ENCODE measurements at places on chromosomes 4 and X.
A peak's percentile ranks its signal among the peaks of the same experiment; 100 is the strongest.

DNA sequence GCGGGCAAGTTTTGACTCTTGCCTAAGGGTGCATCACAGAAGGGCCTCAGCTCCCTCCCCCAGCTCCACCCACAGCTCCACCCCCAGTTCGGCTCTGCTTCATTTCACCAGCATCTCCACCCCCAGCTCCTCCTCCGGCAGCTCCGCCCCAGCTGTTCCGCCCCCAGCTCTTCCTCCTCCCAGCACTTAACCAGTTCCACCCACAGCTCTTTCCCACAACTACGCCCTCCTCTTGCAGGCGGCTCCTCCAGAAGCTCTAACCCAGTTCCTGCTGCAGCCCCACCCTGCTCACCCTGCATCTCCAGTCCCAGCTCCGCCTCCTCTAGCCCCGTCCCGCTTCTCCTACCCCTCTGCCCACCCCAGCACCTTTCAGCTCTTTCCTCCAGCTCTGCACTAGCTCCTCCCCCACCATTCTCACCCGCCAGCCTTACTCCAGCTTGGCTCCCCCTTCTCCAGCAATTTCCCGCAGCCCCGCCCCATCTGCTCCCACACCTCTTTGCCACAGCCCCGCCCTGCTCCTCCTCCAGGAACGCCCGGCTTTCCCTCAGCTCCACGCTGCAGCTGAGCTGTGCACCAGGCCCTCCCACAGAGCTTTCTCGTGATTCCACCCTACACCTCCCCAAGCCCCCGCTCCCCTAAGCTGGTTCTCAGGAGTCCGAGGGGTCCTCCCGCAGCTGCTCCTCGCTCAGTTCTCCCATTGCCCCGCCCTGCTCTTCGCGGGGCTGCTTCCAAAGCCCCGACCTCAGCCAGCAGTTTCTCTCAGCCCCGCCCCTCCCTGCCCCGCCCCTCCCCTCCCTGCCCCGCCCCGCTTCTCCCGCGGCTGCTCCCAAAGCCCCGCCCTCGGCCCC lies 1.3 kb upstream of the EOLA1 start:
- DNase-seq = peak; percentile 70

- DNase-seq = no peak
Observed at GRCh38 chr4:129822701-129823100, 726.7 kb downstream of the C4orf33 start.

- no peak for DNase-seq
Observed at GRCh38 chr4:167606551-167606950, 372.3 kb upstream of the SPOCK3 start.

- DNase-seq = no peak
Observed at GRCh38 chr4:84944947-84945346, 21.5 kb downstream of the WDFY3 start.

DNA sequence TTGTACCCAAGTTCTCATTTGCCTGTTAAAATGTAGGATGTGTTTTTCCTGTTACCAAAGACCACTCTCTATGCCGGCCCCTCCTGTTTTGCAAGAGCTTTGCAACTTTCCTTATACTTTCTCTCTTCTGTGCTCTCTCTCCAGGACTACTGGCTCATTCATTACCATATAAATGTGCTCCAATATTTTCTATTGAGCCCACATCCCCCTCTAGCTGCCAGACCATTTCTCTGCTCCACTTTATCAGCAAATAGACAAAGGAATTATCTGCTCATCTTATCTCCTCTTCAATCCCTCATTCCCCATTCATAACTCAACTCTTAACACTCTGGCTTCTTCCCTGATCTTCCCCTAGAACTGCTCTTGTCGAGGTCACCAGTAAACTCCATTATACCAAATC lies 33.6 kb downstream of the RPGR start:
- DNase-seq = no peak

DNA sequence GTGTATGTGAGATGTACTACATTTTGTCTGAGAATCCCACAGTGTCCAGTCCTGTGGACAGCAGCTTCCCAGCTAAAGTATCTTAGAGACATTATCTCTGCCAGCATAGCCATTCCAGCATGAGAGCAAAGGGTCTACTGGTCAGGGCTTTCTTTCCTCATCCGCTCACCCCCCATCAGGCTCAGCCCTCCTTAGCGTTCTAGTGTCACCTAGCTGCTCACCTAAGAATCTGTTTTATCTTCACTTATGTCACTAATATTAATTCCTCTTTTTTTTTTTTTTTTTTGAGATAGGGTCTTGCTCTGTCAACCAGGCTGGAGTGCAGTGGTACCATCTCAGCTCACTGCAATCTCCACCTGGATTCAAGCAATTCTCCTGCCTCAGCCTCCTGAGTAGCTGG lies 15.6 kb downstream of the RUFY3 start:
- no peak for DNase-seq

- no peak for DNase-seq
Observed at GRCh38 chr4:12911750-12912358, 572.3 kb downstream of the RAB28 start.

DNA sequence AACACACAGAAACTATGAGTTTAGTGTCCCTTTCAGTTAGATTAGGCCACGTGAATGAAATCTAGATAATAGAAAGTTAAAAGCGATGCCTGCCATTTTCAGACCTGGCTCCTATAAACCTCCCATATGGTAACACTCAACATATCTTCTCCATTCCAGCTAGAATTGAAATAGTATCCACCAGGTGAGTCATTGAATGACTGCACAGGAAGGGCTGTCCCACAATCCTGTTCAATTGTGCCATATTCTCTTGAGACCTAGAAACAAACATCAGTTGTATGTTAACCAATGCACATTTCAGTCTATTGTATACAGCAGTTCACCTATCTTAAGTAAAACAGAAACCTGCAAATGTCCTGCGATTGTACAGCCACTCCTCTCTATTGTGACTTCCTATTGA lies 659.3 kb upstream of the SLIT2 start:
- DNase-seq = no peak

DNA sequence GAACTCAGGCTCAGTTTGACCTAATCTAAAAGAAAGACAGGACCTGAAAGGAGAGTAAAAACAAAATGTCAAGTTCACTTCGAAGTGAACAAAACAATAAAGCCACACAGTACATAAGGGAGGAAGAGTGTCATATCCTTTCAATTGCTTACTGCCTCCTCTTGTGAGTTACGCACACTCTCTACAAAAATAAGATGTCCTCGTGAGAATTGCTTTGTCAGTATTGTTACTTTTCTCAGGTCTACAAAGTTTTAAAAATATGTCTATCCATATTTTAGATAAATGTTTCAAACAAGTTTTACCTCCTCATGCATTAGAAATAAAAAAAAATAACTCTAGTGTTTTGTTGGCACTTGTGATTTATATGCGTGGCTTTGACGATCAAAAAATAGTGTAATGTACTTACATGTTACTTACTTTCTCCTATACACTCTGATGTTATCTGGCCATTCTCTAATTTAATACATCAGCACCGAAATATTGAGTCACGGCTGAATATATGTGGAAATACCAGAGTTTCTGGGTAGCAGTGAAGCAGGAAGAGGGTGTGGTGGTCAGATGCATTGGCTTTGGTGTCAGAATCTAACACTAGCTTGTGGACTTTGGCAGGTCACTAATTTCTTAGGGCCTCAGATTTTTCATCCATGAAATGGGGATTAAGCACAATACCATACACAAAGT lies 8.1 kb upstream of the MRPL1 start:
- DNase-seq = no peak

DNA sequence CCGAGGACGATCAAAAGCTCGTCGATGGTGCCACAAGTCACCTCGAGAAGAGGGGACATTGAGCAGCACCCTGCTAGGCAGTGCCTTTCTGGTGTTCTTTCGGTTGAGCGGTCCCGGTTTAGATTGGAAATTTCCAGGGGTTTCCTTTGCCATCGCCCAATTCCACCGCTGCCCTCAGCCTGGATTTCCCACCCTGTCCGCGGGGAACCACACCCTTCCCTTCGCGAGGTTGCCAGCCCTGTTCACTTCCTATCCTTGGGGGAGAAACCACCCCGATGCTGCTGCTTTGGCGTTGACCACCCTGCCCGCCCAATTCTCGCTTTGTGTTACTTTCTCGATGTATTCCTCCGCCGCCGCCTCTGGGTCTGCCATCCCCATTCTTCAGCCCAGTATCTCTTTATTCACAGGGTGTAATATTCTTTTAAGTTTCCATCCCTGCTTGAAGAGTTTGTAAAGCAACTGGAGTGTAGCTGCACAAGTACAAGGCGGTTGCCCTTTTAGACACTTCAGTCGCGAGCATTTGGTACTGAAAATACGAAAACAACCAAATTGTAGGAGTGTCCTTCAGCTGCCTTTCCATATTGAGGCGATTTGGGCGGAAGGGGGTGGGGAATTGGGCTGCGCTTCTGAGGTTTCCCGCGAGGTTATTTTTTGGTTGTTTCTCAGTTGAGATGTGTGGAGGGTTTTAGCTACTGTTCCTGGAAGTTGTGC lies 1.1 kb downstream of the OGT start:
- peak; percentile 29 for DNase-seq

DNA sequence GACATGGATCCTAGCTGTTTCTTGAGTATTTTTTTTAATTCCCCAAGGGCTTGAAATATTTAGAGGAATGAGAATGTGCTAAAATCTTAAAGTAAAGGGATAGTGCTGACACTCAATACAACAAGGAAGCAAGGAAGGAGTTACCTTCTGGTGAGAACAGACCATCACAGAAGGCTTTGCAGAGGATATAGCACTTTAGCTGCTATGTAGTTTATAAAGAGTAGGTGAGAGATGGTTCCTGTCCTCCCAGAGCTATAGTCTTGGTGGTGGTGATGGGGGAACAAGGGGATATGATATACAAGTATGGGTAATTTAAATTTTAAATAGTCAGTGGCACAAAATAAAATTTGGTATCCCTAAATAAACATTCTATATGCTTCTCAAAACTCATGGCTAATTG lies 47.6 kb downstream of the MTHFD2L start:
- DNase-seq = no peak

- no peak for DNase-seq
Observed at GRCh38 chr4:68368691-68369131, 18.8 kb upstream of the YTHDC1 start.

DNA sequence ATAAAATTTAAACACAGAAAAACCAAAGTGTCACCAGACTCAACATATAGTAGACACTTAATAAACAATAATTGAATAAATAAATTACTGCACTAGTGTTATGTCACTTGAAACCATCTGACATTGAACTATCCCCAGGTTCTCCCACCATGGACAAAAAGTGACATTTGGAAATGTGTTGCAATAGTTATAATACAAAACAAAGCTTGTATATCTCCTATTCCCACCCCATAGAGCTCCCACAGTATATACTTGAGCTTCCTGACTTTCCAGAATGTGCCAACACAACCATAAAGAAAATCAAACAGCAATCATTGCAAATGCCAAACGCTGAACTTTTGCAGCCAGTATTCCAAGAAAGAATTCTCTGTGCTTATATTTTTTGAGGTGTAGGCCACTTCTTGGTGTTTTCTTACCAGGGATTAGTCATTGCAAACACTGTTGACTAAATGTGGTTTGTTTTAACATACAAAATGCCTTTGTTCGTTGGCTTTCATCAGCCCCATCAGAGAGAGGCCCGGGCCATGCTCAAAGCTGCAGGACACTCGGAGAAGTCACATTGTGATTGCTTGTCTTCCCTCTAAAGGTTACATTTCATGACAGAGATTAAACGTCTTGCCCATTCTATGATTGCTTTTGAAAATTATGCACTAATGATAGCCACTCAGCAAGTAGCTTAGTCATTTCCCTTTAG lies 33.8 kb downstream of the PPARGC1A start:
- no peak for DNase-seq

- no peak for DNase-seq
Observed at GRCh38 chrX:40418146-40418812, 162.5 kb upstream of the ATP6AP2 start.

- no peak for DNase-seq
Observed at GRCh38 chrX:8201896-8202331, 30.8 kb upstream of the VCX2 start.

DNA sequence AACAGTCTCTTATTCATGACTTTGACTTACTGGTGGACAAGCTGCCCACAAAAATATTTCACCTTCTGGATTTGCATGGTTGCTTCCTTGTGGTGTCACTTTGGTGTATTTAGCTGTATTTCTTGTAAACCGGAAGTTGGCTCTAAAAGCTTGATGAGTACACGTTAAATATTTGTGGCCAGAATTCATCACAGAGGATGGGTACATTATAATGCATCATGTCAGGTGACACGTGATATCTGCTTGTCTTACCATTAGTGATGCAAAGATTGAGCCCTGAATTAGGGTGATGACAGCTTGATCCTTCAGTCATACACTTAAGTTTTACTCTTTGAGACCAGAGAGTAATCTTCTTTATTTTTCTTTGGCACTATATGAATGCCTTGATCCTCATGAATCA lies 188.3 kb upstream of the RPS6KA3 start:
- no peak for DNase-seq
